Posterior vena cava (tissue), 2 donors: ENCODE measurements at places on chromosomes 7 and 10. TPM values are rescaled to one million over a fixed set of nuclear protein-coding genes. Genes with fewer than 3 reads are reported as not detected.
A peak's percentile ranks its signal among the peaks of the same experiment; 100 is the strongest.

DNA sequence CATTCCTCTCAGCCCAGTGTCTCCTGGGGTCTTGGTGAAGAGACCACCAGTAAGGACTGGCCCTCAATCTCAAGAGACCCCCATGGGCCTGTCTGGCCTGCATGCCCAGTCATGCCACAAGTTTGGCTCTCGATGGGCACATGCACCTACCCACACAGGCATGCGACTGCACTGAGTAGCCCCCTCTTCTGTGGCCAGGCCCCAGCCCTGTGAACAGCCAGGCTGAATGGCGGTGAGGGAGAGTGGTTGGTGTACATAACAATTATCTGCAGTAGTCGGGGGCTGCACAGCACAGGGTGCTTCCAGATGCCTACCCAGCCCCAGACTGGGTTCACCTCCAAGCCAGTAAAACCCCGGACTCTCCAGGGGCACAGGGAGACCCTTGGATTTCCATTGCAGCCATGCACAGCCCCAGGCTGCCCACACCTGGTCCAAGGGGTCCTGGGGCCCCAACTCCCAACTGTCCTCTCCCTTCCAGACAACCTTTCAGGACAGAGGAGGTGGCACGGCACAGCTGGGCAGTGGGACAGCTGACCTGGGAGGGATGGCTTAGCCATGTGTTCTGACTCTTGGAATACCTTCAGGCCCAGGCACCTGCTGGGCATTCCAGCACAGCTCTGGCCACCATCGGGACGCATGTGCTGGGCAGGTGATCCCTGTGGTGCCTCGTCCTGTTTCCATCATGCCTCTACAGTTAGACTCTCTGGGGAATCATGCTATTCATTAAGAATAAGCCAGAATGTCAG, 21.0 kb upstream of the CSGALNACT2 start:
- DNase-seq = peak; percentile 77

DNA sequence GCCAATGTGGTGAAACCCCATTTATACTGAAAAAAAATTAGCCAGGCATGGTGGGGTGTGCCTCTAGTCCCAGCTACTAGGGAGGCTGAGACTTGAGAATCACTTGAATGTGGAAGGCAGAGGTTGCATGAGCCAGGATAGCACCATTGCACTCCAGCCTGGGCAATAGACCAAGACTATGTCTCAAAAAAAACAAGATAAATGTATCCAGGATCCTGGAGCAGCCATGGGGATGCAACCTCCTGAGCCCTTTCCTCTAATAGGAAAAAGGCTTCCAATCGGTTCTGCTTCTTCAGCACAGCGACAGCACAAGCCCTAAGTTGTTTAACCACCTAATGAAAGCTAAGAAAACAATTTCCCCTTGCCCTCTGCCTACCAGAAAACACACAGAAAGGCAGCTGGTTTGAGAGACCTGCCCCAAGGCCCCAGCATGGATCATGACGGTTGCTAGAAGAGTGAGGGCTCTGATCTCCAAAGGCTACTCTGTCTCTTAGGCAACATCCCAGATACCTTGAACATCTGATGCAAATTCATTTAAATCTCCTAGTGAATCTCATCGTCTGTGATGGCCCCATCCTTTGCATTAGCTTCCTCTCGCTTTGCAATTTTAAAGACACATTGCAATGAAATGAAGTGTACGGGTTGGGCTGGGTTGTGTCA, 220.8 kb downstream of the ARHGAP21 start:
- no peak for DNase-seq

The MDH2 gene
- 94.9 TPM for total RNA-seq

The ITPRID1 gene
- not detected for total RNA-seq

DNA sequence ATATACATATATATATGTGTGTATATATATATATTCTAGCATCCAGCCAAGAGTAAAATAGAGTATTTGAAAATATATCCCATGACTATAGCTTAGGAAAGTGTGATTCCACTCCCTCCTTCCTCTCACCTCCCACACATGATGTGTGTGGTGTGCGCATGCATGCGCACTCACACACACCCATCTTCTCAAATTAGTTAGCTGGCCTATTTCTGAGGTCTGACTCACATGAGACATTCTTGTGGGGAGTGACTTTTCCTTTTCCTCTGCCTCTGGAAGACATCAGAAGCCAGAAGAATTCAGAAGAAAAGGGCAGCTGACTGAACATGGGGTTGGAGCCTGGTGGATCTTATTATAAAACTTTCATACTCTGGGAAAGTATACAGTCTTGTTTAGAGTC, 793.5 kb upstream of the ZNF722 start:
- no peak for DNase-seq
